ENCODE measurements at places on chromosomes 11 and 22.

- peak; percentile 83 for DNase-seq
Measured at GRCh38 chr11:66336234-66337102, at the start of gene RIN1. RIN1 (minus strand) TSS chr11:66336434; CDS start chr11:66336402, 32 bp downstream.

DNA sequence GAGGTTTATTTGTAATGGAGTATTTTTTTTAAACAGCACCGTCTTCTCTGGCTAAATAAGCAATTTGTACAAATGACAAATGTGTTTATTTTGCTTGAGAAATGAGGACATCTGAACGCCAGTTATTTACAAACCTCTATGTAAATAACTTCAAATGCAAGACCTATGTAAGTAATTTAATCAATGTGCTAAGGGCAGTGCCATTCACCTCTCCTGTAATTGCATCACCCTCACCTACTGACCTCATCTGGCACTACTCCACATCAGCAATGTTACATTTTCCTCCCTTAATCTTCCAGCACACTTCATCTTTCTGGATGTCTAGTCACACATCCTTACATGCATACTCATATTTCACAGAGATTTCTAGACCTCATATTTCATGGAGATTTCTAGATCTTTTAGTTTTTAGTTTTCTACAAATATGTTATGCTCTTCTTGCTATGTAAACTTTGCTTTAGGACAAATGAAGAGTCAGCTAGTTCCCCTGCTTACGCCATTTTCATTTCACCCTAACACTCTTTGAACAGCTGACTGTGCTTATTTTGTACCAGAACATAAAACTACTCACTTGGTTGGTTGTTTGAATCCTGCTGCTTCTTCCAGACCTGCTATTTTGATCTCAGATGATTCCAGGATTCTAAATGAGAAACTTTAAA lies 238.6 kb downstream of the GRM5 start:
- no peak for DNase-seq

DNA sequence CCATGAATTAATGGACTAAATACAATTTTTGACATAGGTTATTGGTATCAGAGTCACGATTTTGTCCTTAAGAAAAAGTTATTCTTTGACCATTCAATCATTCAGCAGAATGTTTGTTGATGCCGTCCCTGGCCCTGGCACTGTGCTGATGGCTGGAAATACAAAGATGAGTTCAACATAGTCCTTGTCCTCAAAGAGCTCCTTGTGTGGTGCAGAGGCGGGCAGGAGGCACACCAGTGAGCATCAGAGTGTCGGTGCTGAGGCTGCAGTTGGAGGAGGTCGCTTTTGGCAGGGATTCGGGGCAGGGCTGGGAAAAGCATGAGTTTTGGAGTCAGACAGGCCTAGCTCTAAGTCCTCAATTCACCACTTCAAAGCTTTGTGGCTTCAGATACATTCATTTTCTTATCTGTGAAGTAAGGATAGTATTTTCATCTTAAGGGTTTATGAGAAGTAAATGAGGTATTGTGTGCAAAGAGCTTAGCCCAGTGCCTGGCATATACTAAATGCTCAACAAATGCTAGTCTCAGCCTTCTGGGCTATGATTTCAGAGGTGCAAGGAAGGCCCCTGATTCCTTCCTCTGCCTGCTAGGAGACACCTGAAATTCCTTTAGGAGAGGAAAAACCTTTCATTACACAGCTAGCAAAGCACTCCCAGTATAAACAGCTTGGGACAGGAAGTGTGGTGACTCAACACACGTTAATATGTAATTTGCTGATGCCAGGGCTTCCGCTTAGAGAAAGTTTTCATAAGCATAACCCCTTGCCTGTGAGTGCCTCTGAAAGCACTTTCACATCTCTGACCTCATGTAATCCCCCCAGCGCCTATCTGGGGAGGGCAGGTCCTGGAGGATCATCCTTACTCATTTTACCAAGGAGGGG lies 113.8 kb downstream of the NECTIN1 start:
- no peak for DNase-seq

- DNase-seq: no peak
Measured at GRCh38 chr11:110529043-110529442, 99.3 kb downstream of the FDX1 start.

DNA sequence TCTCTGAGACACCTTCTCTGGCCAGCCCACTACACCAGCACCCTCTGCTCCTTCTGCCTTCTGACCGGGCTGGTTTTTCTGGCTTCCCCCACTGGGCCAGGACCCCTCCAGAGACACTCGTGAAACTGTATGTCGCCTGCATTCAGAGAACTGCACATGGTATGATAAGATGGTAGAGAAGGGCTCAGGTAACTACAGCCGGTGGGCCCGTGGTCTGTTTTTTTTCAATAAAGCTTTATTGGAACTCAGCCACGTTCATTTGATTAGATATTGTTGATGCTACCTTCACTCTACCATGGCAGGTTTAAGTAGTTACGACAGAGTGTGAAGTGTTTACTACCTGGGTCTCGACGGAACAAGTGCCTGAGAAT lies 514.0 kb downstream of the TBC1D22A start:
- DNase-seq: no peak

GRCh38 chr11:8814923-8815240 lies 96.1 kb upstream of the AKIP1 start:
- no peak for DNase-seq

DNA sequence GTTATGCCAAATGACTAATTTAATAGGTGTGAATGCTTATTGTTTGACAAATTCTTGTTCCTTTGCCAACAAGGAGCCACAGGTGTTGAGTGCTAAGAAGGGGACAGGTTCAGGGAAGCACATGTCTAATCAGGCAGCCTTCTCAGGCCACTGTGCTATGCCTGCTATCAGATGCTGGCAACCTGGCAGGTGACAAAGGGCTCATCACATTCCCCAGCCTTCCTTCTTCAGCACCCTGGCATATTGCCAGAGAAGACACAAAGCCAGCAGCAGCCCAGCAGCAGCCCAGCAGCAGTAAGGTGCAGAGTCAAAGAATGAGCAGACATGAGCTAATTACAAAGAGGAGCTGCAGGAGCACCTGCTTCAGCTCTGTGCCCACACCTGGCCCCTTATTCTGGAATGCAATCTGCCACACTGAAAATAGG lies 68.2 kb downstream of the GUCY1A2 start:
- DNase-seq: no peak
